Psoas muscle (tissue), 8 donors: ENCODE measurements at places on chromosomes 2 and 18. TPM values are rescaled to one million over a fixed set of nuclear protein-coding genes. Genes with fewer than 3 reads are reported as not detected.

The DUSP2 gene
- total RNA-seq = 1.4 TPM

The PDCD1 gene
- total RNA-seq = not detected

The CDC42EP3 gene
- 78.8 TPM for total RNA-seq

The TRIM54 gene
- 516 TPM for total RNA-seq

The PARD3B gene
- total RNA-seq = 6.0 TPM

The PARD6G gene
- 1.2 TPM for total RNA-seq

The SERPINB8 gene
- 4.1 TPM for total RNA-seq

The MAP3K19 gene
- not detected for total RNA-seq

The FABP1 gene
- total RNA-seq = 0.52 TPM

DNA sequence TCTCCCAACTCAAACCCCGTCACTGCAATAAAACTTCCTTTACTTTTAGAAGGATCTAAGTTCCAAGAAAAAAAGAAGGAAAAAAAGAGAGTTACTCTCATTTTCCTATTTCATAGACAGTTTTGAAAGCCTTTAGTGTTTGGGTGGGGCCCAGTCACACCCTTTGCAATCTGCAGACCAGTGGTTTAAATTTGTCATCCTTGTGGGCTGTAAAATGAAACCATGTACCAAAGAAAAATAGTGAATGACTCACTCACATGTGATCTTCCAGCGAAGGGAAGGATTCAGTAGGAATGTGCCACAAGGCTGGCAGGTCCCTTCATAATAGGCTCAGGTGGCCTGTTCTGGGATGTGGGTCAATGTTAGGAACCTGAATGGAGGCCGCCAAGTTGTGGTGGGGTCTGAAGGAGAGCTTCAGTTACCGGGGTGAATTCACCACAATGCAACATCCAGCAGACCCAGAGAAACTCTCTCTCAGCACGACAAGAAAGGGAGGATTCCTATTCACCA, 28.3 kb downstream of the ANXA4 start:
- peak overlapping the region; percentile 37 for H3K4me3 ChIP-seq
- H3K4me1 ChIP-seq = peaks cover 70% of the 10 kb centered on the region
- H3K36me3 ChIP-seq = no peaks in the 10 kb centered on the region
- H3K27ac ChIP-seq = peak overlapping the region; percentile 92

- H3K36me3 ChIP-seq = no peaks in the 10 kb centered on the region
- no peak overlapping the region for H3K27ac ChIP-seq
- DNase-seq = no peak
- H3K4me3 ChIP-seq = no peak overlapping the region
- H3K27me3 ChIP-seq = peaks cover 3% of the 10 kb centered on the region
These were observed 10.7 kb upstream of the POLE4 start for GRCh38 chr2:74947703-74948102.

GRCh38 chr2:48332286-48332685, 197.7 kb upstream of the STON1 start:
- no peaks in the 10 kb centered on the region for H3K27me3 ChIP-seq
- DNase-seq = no peak
- H3K27ac ChIP-seq = no peak overlapping the region
- peaks cover 25% of the 10 kb centered on the region for H3K4me1 ChIP-seq
- H3K4me3 ChIP-seq = peak overlapping the region; percentile 44
- no peaks in the 10 kb centered on the region for H3K36me3 ChIP-seq

DNA sequence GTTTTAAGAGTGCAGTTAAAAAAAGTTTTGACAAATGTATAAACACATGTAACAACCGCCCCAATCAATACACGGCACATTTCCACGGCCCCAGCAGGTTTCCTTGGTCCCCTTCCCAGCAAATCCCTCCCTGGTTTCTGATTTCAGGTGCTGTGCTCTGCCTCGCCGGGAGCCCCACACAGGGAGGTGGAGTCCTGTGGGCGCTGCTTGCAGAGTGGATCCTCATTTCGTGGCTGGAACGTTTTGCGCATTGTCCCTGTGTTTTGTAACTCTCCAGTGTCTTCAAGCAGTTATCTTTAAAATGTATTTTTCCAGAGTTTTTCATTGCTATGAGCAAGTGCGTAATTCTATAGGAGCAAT, 124.8 kb downstream of the GALR1 start:
- H3K27me3 ChIP-seq = no peaks in the 10 kb centered on the region
- H3K4me1 ChIP-seq = no peaks in the 10 kb centered on the region
- H3K36me3 ChIP-seq = no peaks in the 10 kb centered on the region
- no peak overlapping the region for H3K4me3 ChIP-seq
- DNase-seq = no peak
- no peak overlapping the region for H3K27ac ChIP-seq

- no peaks in the 10 kb centered on the region for H3K36me3 ChIP-seq
- DNase-seq = no peak
- no peaks in the 10 kb centered on the region for H3K4me1 ChIP-seq
- no peak overlapping the region for H3K4me3 ChIP-seq
These were observed 318.0 kb downstream of the CELF4 start for GRCh38 chr18:37247497-37248161.

- H3K4me3 ChIP-seq = no peak overlapping the region
- no peaks in the 10 kb centered on the region for H3K36me3 ChIP-seq
- no peaks in the 10 kb centered on the region for H3K27me3 ChIP-seq
- DNase-seq = no peak
These were observed 13.9 kb downstream of the ADAM23 start for GRCh38 chr2:206457188-206457634.

DNA sequence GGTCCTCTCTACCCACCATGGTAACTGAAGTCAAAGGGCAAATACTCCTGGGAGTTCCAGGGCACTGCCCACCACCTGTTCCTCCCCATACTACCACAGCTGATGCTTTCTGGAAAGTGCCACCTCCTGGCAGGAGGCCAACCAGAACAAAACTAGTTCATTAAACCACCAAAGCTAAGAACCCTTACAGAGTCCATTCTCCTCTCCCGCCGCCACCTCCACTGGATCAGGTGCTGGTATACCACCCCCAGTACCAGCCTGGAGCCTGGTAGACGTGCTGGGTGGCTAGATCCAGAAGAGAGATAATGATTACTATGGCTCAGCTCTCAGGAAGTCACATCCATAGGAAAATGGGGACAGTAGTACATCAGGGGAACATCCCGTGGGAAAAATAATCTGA, 300.9 kb downstream of the RIT2 start:
- H3K27ac ChIP-seq = no peak overlapping the region
- H3K36me3 ChIP-seq = no peaks in the 10 kb centered on the region
- no peaks in the 10 kb centered on the region for H3K4me1 ChIP-seq
- H3K27me3 ChIP-seq = no peaks in the 10 kb centered on the region
- no peak overlapping the region for H3K4me3 ChIP-seq
- no peak for DNase-seq

- no peaks in the 10 kb centered on the region for H3K36me3 ChIP-seq
- H3K27me3 ChIP-seq = no peaks in the 10 kb centered on the region
- no peak overlapping the region for H3K27ac ChIP-seq
- H3K4me1 ChIP-seq = no peaks in the 10 kb centered on the region
- no peak for DNase-seq
- H3K4me3 ChIP-seq = no peak overlapping the region
These were observed 27.5 kb downstream of the BUB1 start for GRCh38 chr2:110650346-110650745.

DNA sequence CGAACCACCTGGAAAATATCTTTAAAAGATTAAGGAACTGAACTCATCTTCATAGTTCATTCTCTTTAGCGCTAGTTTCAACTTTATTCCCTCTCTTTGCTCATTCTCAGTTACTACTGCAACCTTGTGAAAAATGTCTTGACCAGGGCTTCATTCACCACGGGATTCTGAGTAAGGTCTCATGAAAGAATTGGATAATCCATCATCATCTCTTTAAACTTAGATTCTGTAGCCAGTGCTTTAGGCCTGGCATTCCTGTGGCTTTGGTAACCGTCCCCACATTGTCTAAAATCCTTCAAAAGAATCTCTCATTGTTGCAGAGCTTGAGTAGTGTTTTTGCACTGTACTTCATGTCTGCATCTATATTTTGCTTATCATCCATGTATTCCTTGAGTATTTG, 229.5 kb downstream of the ETAA1 start:
- H3K27ac ChIP-seq = no peak overlapping the region
- no peak for DNase-seq
- no peaks in the 10 kb centered on the region for H3K4me1 ChIP-seq
- no peaks in the 10 kb centered on the region for H3K36me3 ChIP-seq
- no peak overlapping the region for H3K4me3 ChIP-seq
- H3K27me3 ChIP-seq = peaks cover 3% of the 10 kb centered on the region

DNA sequence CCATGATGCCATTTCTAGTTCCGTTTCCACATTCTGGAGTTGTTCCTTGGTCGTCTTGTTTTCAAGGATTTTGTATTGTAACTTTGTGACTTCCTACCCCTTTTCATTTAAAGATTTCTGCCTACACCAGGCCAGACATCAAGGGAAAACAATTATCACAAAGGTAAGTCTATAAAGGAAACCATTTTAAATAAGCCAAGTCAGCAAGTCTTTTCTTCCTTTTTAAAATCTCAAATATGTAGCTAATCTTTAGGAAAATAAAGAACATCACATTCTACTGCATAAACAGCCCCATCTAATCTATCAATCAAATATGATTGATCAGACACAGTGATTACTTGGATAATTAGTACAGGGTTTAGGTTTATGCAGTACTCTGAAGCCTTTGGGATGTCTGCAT, 35.8 kb upstream of the INSIG2 start:
- H3K27ac ChIP-seq = no peak overlapping the region
- no peaks in the 10 kb centered on the region for H3K36me3 ChIP-seq
- no peaks in the 10 kb centered on the region for H3K27me3 ChIP-seq

DNA sequence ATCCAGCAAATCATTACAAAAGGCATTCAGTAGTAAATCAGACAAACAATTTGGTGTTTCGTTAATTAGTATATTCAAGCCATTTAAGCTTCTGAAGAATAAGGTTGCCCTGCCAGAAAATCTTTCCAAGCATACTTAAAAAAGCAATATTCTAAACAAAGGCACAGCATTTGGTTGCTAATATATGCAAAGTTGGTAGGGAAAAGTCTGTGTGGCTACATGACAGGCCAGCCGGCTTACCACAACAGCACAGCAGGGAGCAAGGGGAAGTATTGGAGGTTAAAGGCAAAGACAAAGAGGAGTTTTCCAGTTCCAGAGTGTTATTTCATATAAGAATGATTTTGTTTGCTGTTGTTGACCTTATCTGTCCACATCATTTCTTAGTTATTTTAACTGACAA, 282.3 kb downstream of the MBD5 start:
- no peaks in the 10 kb centered on the region for H3K4me1 ChIP-seq
- no peak for DNase-seq
- no peaks in the 10 kb centered on the region for H3K27me3 ChIP-seq
- H3K27ac ChIP-seq = no peak overlapping the region
- no peaks in the 10 kb centered on the region for H3K36me3 ChIP-seq
- H3K4me3 ChIP-seq = no peak overlapping the region

GRCh38 chr2:126220331-126220730, 435.6 kb upstream of the GYPC start:
- no peaks in the 10 kb centered on the region for H3K4me1 ChIP-seq
- DNase-seq = no peak
- H3K27me3 ChIP-seq = no peaks in the 10 kb centered on the region
- H3K36me3 ChIP-seq = no peaks in the 10 kb centered on the region
- no peak overlapping the region for H3K4me3 ChIP-seq

DNA sequence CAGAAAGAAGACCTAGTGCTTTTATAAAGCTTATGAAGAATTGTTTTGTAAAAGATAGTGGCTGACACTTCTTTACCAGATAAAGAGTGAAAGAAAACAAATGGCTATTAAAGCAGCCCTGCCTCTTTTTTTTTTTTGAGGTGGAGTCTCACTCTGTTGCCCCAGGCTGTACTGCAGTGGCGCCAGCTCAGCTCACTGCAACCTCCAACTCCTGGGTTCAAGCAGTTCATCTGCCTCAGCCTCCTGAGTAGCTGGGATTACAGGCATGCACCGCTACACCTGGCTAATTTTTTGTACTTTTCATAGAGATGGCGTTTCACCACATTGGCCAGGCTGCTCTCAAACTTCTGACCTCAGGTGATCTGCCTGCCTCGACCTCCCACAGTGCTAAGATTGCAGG, 12.9 kb downstream of the ARPC2 start:
- no peaks in the 10 kb centered on the region for H3K27me3 ChIP-seq
- no peak for DNase-seq
- no peak overlapping the region for H3K4me3 ChIP-seq
- H3K4me1 ChIP-seq = peaks cover 32% of the 10 kb centered on the region

GRCh38 chr18:42268798-42269197, 313.8 kb downstream of the PIK3C3 start:
- DNase-seq = no peak
- no peak overlapping the region for H3K27ac ChIP-seq
- H3K27me3 ChIP-seq = no peaks in the 10 kb centered on the region
- H3K4me1 ChIP-seq = no peaks in the 10 kb centered on the region
- H3K4me3 ChIP-seq = no peak overlapping the region
- H3K36me3 ChIP-seq = no peaks in the 10 kb centered on the region

- no peaks in the 10 kb centered on the region for H3K36me3 ChIP-seq
- DNase-seq = no peak
- H3K4me1 ChIP-seq = no peaks in the 10 kb centered on the region
- no peak overlapping the region for H3K27ac ChIP-seq
These were observed 314.5 kb downstream of the NCKAP5 start for GRCh38 chr2:133253793-133254192.

DNA sequence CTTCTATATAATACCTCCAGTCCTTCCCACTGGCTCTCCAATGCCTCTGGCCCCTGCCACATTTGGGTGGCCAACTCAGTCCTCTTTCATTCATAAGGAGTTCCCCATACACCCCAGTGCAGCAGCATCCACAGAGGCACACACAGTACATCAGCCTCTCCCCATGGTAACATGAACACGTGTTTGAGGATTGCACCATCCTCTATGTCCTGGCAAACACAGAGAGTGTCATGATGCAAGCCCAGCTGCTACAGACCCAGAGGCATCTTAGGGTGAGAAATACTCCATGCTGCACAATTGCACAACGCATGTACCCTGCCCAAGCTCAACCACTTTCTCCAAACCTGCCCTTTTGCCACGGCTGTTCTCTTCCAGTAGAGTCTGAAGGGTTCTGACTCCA, 11.5 kb downstream of the IGFBP5 start:
- DNase-seq = peak; percentile 79
- H3K27me3 ChIP-seq = no peaks in the 10 kb centered on the region
- peaks cover 94% of the 10 kb centered on the region for H3K4me1 ChIP-seq
- peaks cover 20% of the 10 kb centered on the region for H3K36me3 ChIP-seq

GRCh38 chr2:155141418-155141817, 442.9 kb downstream of the KCNJ3 start:
- H3K27ac ChIP-seq = no peak overlapping the region
- H3K4me3 ChIP-seq = no peak overlapping the region
- no peak for DNase-seq
- no peaks in the 10 kb centered on the region for H3K36me3 ChIP-seq
- no peaks in the 10 kb centered on the region for H3K4me1 ChIP-seq

DNA sequence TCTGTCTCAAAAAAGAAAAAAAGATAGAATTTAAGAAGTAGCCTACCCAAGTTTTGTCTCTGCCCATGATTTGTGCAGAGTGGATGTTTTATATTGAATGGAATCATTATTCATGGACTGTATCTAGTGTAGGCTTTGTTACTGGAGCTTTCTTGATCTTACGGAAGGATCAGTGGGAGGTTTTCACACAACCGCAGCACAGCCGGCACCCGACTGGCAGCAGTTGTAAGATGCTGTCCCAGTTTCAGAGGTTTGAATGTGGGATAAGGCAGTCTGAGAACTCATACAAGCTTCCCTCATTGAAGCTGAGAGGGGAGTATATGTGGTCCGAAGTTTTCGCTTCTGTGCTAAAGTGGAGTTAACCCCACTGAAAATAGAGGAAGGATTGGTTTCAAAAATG, 19.7 kb upstream of the SAG start:
- no peak overlapping the region for H3K4me3 ChIP-seq
- no peaks in the 10 kb centered on the region for H3K27me3 ChIP-seq
- H3K36me3 ChIP-seq = peaks cover 99% of the 10 kb centered on the region
- DNase-seq = no peak
